Muscle of back (tissue), 13 donors: ENCODE measurements at places on chromosomes 12 and 14.

DNA sequence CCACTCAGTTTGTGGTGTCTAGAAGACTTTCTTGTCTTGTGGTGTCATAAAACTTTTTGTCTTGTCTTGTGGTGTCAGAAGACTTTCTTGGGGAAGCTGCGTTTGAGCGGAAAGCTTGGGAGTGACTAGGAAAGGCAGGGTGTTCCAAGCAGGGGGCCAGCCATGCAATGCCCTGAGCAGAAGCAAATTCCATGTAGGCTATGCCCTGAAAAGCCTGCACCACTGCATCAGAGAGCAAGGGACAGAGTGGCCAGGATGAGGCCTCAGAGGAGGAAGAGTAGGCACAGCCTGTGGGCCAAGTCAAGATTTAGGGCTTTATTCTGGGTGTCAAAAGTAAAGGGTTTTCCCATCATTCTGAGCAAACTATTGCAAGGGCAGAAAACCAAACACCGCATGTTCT lies 14.5 kb downstream of the KRT8 start:
- no peak for DNase-seq

- DNase-seq = no peak
Measured at GRCh38 chr12:114397978-114398881, 7.7 kb downstream of the TBX5 start.

- DNase-seq = no peak
Measured at GRCh38 chr14:61645247-61645646, 50.1 kb upstream of the HIF1A start.

GRCh38 chr14:103683139-103683538 lies 32.1 kb downstream of the XRCC3 start:
- DNase-seq = no peak

DNA sequence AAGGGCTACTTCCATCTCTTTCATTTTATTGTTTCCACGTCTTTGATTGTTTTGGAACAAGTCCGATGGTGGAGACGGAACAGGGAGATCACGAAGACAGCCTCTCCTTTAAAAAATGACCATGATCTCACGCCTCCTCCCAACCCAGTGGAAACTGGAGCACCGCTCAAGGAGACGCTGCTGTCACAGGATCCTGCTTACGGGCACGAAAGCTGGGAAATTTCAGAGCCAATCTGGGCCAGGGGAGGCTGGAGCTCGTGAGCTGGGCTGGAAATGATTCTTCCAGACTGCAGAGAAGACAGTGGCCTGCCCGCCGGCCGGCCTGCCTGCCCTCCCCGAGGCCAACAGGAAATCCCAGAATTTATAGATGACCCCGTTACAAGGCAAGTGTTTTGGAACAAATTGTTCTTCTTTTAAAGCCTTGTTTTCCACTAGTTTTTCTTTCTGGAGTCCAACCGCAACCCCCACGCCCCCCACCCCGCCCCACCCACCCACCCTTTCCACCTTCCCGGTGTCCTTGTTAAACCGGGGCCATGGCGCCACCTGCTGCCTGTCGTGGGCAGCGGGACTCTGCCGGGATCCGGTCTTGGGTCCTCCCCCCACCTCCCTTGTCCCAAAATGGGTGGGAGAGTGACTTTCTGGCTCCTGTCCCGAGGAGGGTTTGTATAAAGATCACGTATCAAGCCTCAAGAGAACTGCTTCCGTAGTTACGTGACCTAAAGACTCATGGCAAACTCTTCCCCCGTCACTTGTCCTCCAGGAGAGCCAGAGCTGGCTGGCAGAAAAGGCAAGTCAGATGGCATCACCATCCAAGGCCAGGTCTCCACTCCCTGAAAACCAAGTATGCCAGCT lies 40.3 kb downstream of the MAP1LC3B2 start:
- peak; percentile 88 for DNase-seq

GRCh38 chr12:47739979-47740378 lies 14.7 kb upstream of the ENDOU start:
- DNase-seq = no peak

GRCh38 chr14:37810094-37810801 lies 214.8 kb downstream of the TTC6 start:
- no peak for DNase-seq

DNA sequence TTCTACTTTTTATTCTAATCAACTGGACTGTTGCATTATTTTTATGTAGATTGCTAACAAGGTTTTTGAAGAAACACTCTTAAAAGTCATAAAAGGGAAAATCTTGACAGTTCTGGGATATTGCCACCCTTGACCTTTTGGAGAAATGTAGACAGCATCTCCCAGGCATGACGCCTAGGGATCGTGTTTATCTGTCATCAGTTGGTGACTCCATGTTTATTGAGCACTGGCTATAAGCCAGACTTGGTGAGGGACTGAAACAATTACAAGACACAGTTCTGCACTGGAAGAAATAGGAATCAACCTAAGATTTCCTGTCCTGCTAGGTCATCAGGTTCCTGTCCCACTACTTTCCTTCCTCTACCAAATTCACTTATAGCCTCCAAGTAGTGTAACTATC lies 34.5 kb downstream of the HMGA2 start:
- no peak for DNase-seq

- peak; percentile 86 for DNase-seq
Measured at GRCh38 chr14:58882577-58883018, 244.8 kb downstream of the DACT1 start.

GRCh38 chr12:9872162-9872561 lies 3.0 kb upstream of the CLEC2B start:
- DNase-seq = no peak

DNA sequence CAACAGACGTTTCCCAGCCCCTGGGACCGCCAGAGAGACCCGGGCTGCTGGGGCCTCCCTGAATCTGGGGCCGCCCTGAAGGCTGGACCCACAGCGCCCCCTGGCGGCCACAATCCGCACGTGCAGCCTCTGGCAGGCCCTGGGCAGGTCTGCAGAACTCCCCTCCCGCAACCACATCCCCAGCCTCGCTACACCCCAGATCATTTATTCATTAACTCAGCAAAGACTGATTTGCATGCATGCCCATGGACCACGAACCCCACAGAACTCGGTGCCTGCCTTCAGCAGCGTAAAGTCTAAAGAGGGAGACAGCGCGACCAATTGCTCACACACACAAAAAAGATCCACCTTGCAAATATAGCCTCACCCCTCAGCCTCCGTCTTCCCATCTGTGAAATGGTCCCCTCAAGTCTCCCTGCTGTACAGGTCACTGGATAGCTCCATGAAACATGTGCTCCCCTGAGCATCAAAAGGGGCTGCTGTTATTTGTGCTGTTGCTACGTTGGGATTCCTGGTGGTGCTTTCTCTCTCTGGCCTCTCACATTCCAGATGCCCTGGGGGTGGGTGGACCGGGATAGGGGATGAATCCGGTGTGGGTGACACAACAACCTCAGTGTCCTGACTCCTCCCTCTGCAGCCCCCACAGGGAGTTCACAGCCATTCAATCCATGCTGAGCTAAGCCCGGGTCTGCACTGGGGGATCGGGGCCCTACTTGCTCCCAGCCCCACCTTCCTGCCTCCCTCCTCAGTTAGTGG lies 96.4 kb downstream of the SCARB1 start:
- DNase-seq = peak; percentile 65

- DNase-seq = no peak
Measured at GRCh38 chr14:97080991-97081390, 283.8 kb downstream of the VRK1 start.

DNA sequence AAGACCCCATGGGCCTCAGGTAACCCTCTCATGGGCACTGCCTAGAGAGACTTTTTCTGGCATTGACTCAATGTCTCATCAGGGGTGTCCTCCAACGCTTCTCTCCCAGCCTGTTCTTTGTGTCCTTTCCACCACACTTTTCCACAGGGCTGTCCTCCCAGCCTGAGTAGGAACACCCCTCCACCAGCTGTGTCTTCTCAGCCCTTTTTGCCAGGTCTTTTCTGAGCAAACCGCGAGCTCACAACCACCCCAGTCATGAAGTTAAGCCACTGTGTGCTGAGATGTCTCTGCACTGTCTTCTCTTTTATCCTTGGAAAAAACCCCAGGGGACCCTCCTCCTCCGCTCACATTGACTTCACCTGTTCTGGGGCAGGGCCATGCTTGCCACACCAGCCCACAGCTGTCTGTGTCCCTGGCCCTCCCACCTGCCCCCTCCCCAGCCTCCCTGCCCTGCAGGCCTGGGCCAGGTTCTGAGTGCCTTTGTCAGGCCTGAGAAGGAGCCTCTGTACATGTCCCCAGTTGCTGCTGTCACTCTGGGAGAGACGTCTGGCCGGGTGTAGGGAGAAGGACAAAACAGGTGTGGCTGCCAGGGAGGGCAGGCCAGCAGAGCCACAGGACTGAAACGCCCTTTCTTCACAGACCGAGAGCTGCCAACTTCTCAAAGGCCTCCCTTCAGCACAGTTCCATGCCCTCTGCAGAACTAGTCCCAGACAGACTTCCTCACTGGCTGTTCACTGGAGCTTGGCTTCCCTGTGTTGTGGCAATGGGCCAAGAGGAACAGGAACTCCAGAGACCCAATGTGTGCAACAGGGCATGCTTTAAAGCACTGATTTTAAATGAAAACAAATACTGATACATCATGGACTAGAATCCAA lies 50.5 kb upstream of the PNMA1 start:
- DNase-seq = peak; percentile 90

DNA sequence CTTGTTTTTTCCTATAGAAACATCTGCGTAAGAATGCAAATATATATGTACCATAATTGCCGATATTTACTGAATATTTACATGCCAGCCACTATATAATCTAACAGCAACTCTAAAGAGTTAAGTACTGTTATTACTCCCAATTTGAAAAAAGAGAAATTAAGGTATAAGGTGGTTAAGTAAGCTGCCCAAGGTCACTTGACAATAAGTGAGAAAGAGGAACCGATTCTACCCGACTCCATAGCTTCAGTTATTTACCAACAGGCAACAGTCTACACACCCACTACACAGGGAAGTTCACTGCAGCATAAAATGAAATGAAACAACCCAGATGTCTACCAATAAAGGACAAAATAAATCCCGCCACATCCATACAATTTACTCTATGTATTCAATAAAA lies 1.1 kb downstream of the MIS18BP1 start:
- DNase-seq = no peak

GRCh38 chr12:90833228-90833627 lies 121.7 kb downstream of the CCER1 start:
- no peak for DNase-seq

DNA sequence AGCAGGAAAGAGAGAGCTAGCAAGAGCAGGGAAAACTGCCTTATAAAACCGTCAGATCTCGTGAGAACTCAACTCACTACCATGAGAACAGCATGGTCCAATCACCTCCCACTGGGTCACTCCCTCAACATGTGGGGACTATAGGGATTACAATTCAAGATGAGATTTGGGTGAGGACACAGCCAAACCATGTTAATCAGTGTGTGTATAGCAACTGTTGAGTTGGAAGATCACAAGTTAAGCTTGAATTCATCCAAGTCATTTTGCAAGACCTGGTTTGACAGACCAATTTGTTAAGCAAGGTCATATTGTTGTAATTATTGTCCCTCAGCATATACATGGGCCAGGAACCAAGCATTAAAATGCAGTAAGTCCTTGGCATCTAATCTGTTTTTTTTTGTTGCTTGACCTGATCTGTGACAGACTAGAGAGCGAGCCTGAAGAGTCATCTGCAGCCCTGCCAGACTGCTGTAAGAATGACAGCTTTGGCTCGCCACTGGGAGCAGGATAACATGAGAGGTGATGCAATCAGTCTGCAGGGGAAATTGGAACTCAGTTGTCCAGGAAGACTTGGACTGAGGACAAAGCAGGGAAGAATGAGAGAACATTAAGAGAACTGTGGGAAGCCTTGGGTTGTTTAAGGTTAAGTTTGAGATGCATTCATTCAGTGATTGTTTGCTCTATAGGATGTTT lies 297.6 kb upstream of the SEL1L start:
- peak; percentile 62 for DNase-seq

GRCh38 chr14:34470319-34470718 lies 8.3 kb upstream of the SPTSSA start:
- no peak for DNase-seq

DNA sequence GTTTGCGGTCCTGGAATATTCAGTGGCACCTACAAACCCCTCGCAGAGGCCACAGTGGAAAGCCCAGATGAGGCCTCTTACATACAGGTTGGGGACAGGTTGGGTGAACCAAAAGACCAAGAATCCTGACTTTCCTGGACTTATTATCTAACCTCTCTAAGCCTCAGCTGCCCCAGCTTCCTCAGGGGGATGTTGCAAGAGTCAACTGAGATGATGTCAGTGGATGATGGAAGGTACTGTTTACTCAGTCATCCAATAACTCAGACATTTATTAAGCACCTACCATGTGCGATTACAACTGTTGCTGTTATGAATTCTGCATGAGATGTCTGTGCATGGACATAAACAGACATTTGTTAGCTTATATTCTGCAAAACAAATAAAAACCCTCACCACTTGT lies 72.8 kb downstream of the RFX4 start:
- DNase-seq = no peak

- no peak for DNase-seq
Measured at GRCh38 chr12:15996948-15997347, 85.8 kb downstream of the DERA start.

DNA sequence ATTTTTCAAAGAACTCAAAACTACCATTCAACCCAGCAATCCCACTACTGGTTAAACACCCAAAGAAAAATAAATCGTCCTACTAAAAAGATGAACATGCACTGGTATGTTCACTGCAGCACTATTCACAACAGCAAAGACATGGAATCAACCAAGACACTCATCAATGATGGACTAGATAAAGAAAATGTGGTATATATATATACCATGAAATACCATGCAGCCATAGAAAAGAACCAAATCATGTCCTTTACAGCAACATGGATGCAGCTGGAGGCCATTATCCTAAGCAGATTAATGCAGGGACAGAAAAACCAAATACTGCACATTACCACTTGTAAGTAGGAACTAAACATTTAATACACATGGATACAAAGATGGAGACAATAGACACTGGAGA lies 3.8 kb upstream of the ANO6 start:
- no peak for DNase-seq

- DNase-seq = no peak
Measured at GRCh38 chr14:77883131-77883846, 83.4 kb downstream of the ADCK1 start.

DNA sequence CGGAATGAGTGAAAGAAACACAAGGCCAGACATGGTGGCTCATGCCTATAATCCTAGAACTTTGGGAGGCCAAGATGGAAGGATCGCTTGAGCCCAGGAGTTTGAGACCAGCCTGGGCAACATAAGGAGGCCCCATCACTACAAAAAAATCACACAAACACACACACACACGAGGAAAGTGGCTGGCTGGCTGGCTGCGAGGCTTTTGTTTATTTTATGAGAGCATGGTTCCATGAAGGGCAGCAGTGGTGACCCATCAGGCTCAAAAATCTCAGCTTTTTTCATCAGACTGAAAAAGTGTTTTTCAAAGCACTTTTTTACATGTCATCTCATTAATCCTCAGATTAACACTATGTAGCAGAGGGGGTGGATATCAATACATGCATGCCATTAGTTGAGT lies 27.7 kb downstream of the VDR start:
- no peak for DNase-seq
